Type B pancreatic cell (in vitro differentiated cells): ENCODE measurements at places on chromosomes 3 and 15. TPM values are rescaled to one million over a fixed set of nuclear protein-coding genes. Genes with fewer than 3 reads are reported as not detected.

WHAMM gene
- 9.0 and 10.9 TPM in 2 replicates for total RNA-seq

DNA sequence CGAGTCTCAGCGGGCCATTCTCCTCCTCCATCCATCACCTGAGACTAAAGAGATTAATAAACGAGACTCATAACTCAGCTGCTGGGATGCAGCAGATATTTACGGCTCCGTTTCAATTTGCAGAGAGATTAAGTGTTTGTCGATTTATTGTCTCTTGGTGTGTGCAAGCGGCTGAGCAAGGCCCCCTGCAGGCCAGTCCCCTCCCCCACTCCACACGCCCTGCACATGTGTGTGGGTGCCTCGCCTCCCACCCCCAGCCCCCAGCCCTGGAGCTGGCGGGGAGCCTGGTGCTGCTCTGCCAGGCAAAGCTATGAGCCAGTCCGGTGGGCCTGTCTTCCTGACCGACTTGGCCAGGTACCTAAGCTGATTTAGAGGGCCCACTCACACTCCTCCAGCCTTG, 63.0 kb downstream of the CYP11A1 start:
- DNase-seq: no peak

DNA sequence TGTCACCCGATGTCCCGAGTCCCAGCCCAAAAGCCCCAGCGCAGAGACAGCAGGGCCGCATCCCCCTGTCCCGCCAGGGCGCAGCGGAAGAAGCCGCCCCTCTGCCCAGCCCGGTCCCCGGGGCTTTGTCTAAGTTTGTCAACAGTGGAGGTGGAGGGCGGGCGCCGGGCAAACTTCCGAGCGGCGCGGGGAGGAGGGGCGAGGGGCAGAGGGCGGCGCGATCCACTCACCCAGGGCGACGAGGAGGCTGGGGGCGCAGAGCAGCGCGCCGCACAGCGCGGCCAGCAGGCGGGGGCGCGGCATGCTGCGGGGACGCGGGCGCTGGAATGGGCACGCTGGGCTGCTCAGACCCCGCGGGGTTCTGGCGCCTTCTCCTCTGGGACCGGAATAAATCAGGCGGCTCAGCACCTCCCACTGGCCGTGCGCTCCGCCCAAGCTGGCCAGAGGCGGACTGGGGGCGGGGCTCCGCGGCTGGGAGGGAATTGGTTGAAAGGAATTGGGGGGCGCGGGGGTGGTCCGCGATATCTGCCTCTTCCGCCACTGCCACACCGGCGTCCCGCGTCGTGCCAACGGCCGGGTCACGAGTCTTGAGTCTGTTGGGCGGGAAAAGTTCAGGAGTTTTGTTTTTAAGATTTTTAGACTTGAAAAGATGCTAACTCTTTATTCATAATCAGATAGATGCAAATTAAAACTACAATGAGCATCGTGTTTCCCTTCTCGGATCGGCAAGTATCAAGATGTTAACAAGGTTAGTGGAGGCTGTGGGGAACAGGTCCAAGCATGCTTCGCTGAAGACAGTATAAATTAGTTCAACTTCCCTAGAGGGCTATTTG, at the start of gene MFGE8:
Gene MFGE8 (minus strand): TSS at position 363 of the 833 bp plus-strand sequence. CDS start 60 bp downstream, at position 303.
- peak; percentile 80 for DNase-seq

MORC1 gene
- not detected in 2 replicates for total RNA-seq

DNA sequence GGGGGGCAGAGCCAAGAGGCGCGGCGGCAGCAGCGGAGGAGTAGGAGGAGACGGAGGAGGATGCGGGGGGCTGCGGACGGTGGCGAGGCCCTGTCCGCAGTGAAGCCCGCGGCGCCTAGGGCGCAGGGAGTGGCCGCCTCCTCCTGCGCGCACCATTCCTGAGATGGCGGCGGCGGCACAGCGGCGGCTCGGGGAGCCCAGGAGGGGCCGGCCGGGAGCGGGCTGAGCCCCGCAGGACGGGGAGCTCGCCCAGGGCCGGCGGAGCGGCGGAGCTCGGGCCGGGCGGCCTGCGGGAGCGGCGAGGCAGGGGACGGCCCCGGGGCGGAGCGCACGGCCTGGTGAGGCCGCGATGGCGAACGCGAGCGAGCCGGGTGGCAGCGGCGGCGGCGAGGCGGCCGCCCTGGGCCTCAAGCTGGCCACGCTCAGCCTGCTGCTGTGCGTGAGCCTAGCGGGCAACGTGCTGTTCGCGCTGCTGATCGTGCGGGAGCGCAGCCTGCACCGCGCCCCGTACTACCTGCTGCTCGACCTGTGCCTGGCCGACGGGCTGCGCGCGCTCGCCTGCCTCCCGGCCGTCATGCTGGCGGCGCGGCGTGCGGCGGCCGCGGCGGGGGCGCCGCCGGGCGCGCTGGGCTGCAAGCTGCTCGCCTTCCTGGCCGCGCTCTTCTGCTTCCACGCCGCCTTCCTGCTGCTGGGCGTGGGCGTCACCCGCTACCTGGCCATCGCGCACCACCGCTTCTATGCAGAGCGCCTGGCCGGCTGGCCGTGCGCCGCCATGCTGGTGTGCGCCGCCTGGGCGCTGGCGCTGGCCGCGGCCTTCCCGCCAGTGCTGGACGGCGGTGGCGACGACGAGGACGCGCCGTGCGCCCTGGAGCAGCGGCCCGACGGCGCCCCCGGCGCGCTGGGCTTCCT, at the start of gene GPR27:
Gene GPR27 (plus strand): TSS at position 155 of the 909 bp plus-strand sequence. CDS start 195 bp downstream, at position 350.
- peak; percentile 74 for DNase-seq

- DNase-seq: no peak
These were observed 178.5 kb upstream of the RASGRP1 start for GRCh38 chr15:38743147-38743546.

DNA sequence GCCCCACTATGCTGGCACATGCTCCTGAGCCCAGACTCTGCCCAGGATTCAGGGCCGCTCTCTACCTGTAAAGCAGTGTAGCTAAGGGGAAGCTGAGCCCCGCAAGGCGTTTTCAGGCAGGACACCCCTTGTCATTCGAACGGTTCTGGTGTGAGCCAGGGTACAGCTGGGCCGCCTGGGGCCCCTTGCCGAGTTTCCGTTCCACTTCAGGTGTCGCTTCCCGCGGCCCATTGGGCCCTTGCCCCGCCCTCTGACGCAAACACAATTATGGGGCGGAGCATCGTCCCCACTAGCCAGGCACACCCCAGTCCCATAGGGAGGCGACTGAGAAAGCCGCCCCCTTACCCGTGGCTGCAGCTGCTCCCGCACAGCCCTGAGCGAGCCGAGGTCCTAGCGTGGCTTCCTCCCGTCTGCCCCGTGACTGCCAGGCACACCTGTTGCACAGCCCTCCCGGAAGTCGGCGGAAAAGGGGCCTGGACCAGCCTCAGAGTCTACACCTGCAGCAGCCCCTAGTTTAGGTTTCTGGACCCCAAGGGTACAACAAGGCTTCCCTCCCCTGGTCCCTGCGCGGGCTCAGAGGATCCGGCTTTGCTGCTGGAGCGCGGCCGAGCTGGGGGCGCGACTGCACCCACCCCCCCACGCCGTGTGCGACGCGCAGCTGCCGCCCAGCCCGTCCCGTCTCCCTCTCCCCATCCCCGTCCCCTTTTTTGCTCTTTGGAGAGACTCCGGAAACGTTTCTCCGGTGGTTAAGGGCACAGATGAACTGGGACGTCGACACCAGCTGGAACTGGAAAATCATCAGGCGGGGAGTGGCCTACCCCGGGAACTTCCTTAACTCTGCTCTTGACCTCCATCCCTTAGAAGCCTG, at the start of gene PLSCR2:
Gene PLSCR2 (minus strand): TSS at position 412 of the 868 bp plus-strand sequence. CDS start 9,657 bp downstream, outside the sequence.
- DNase-seq: no peak

DNA sequence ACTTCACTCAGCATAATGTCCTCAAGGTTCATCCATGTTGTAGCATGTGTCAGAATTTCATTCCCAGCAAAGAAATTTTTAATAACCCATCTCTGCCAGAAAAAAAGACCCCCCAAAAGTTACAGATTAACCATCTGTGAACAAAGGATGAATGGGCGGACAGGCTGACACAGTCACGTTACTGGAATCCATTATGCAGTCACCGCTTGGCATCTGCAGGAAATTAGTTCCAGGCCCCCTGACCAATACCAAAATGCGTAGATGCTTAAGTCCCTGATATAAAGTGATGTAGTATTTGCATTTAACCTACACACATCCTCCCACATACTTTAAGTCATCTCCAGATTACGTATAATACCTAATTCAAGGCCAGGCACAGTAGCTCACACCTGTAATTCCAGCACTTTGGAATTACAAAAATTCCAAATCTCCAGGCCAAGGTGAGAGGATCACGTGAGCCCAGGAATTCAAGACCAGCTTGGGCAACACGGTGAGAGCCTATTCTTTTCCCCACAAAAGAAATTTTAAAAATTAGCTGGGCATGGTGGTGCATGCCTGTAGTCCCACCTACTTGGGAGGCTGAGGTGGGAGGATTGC, 1.5 kb upstream of the SLC12A8 start:
- DNase-seq: no peak

GRCh38 chr3:16031434-16031833, 143.0 kb upstream of the GALNT15 start:
- DNase-seq: no peak

NCK1 gene
- 24.3 and 28.6 TPM in 2 replicates for total RNA-seq

IL17RD gene
- total RNA-seq: 14.8 and 47.4 TPM in 2 replicates

UBAP1L gene
- total RNA-seq: 2.6 and 6.0 TPM in 2 replicates

DNA sequence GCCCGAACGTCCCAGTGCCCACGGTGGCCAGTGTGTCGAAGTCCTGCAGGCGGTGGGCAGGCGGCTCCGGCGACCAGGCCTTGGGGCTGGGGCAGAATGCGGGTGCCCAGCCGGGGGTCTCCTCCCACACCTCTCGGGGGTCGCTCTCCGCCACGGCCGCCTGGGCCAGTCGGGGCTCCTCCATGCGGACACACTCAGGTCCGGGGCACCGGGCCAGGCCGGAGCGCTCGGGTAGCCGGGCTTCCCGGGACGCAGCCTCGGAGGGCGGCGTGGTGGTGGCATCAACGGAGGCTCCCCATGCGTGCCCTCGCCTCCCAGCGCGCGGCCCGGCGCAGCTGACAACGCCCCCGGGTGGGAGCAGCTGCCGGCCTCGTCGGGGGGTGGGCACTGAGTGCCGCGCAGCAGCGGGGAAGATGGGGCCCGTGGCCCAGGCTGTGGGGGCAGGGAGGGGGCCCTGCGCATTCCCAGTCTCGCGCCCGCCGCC, 30.1 kb upstream of the CERS3 start:
- no peak for DNase-seq

SYNPR gene
- total RNA-seq: 0.55 and 2.3 TPM in 2 replicates

DNA sequence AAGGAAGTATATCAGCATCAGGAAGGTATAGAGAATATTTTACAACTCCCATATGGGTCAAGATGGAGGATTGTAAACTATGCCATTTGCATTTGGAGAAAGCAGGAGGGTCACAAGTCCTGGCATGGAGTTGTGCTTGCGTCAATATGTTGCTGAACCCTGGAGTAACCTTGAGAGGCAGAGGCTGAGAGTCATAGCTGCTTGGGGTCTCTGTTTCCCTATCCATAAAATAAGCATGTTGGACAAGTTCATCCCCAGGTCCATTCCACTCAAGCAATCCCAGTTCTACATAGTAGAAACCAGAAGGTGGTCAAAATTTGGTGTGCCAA, 273.6 kb downstream of the MECOM start:
- no peak for DNase-seq

A4GNT gene
- 0.34 TPM in 1 of 2 replicates, not detected in the other for total RNA-seq

DNA sequence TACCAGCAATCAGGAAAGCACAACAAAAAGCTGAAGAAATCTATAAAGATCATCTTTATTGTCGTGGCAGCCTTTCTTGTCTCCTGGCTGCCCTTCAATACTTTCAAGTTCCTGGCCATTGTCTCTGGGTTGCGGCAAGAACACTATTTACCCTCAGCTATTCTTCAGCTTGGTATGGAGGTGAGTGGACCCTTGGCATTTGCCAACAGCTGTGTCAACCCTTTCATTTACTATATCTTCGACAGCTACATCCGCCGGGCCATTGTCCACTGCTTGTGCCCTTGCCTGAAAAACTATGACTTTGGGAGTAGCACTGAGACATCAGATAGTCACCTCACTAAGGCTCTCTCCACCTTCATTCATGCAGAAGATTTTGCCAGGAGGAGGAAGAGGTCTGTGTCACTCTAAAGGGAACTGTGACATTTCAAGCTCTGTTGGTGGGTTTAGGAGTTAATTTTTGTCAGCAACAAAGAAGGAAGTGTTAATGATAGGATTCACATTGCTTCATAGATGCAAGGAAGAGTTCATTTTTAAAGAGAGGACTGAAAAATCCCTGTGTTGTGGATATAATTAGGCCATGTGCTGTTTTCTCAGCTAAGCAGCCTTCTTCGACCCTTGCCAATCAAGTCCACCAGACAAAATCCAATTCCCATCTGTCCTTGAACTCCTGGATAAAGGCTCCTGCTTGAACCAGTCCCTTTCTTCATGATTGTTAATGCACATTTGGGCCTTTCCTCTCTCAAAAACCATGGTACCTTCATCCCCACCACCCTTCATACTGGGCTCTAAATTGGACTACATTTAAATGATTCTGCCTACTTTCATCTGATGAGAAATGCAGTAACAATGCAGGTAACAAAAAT, 1.2 kb downstream of the GPR15 start:
- DNase-seq: no peak
